ENCODE measurements at places on chromosomes 2 and 18.
A peak's percentile ranks its signal among the peaks of the same experiment; 100 is the strongest.

DNA sequence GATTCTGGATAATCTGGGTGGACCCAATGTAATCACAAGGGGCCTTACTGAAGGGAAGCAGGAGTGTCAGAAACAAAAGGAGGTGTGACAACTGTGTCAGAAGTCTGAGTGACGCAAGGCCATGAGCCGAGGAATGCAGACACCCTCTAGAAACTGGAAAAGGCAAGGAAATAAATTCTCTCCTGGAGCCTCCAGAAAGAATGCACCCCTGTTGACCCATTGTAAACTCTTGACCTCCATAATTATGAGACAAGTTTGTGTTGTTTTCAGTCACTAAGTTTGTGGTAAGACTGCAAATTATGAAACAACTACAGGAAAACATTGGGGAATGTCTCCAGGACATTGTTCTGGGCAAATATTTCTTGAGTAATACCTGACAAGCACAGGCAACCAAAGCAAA, 47.3 kb upstream of the B3GNT7 start:
- peak; percentile 45 for DNase-seq

- DNase-seq: no peak
Measured at GRCh38 chr2:65453916-65454315, 21.5 kb upstream of the SPRED2 start.

DNA sequence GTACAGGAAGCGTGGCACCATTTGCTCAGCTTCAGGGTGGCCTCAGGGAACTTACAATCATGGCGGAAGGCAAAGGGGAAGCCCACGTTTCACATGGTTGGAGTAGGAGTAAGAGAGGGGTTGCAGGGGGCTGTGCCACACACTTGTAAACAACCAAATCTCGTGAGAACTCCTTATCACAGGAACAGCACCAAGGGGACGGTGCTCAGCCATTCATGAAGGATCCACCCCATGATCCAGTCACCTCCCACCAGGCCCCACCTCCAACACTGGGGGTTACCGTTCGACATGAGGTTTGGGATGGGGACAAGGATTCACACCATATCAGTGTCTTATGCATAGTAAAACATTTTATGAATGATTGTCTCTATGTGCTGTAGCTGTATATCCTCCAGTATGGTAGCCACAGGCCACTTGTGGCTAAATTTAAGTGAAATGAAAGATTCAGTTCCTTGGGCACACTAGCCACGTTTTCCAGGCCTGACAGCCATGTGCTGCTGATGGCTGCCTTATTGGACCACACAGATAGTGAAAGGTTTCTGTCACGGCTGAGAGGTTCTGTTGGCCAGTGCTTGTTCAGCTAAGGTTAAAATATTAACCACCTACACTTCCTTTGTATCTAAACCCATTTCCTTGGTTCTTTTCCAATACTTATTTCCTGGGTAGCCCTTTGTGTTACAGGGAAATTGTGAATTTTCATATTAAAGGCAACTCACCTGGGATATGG, 77.3 kb downstream of the AGAP1 start:
- no peak for DNase-seq

- DNase-seq: no peak
Measured at GRCh38 chr2:164691346-164691887, 70.1 kb upstream of the GRB14 start.

GRCh38 chr2:194526121-194526520, 1130.9 kb upstream of the SLC39A10 start:
- DNase-seq: no peak

DNA sequence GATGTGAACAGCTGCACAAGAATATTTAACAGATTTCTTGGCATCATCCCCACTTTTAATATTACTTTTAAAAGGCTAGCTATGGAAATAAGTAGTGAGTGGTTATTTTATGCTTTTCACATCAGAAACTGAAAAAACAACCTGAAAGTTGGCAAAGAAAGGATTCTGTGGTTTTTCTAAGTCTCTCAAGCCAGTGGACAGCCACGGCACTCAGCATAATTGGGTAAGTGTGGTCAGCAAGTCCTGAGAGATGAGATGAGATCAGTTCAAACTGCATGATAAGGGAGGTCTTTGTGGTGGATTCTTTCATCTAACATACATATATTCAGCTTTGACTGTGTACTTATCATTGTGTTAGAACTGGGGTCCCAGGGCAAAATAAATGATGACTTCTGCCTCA, 105.2 kb downstream of the LYPD6B start:
- DNase-seq: no peak

- no peak for DNase-seq
Measured at GRCh38 chr2:154480521-154480920, 218.0 kb upstream of the KCNJ3 start.

- DNase-seq: no peak
Measured at GRCh38 chr18:30625961-30626360, 416.6 kb downstream of the DSC3 start.

DNA sequence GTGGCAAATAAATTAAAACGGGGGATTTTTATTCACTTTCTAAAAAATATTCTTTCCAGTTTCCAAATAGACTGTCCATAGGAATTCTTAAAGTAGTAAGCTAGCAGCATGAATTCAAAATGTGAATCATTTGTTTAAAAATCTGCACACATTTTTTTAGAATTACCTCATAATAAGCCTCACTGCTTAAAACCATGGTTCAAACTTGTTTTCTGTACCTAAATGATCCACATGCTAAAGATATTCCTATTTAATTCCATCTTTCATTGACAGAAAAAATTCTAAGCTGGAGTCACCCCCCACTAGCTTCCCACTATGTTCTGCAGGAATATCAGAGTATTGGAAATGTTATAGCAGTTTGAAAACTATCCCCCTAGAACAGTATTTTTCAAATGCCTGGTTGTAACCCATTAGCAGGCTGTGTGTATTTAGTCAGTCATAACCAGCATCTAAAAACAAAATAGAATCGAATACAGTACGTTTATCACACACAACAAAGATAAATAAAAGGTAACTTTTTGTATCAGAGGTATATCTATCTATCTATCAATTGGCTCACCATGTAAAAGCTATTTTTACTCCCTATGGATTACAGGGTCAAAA, 11.2 kb upstream of the IKZF2 start:
- DNase-seq: no peak

DNA sequence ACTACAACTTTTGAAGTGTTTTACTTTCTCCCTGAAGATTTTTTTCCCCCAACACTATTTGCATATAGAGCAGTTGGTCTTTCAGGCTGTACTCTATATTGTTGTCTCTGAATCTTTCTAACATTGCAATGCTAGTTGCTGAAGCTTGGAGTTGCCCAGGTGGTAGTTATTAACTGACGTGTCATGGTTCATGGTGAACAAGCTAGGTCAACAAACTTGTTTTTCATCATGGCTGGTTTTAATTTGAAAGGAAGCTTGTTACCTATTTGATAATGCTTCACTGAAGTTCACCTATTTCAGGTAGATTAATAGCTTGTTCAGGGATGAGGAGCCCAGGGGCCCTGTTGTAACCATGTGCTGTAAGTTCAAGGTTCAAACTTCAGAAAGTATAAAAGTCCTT, 158.8 kb upstream of the ZEB2 start:
- DNase-seq: no peak
